ENCODE measurements at places on chromosomes 13 and 19.

- no peak for DNase-seq
Measured at GRCh38 chr19:30861919-30862318, 487.3 kb downstream of the TSHZ3 start.

DNA sequence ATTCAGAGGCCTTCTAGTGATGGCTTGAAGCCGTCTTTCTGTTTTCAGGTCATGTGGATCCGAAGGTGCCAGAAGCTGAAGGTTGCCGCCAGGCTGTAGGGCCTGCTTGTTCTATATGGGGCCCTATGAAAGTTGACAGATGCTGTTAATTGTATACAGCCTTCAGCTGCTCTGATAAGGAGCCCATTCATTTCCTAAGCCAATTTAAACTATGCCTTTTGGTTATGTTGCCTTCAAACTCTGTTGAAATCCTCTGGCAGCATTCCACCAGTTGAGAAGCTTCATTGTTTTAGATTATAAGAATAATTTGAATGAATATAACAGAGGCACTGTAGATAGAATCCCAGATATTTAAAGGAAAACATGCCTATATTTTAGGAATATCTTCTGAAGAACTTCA is 34.4 kb downstream of the RAP2A start:
- DNase-seq, result no peak

DNA sequence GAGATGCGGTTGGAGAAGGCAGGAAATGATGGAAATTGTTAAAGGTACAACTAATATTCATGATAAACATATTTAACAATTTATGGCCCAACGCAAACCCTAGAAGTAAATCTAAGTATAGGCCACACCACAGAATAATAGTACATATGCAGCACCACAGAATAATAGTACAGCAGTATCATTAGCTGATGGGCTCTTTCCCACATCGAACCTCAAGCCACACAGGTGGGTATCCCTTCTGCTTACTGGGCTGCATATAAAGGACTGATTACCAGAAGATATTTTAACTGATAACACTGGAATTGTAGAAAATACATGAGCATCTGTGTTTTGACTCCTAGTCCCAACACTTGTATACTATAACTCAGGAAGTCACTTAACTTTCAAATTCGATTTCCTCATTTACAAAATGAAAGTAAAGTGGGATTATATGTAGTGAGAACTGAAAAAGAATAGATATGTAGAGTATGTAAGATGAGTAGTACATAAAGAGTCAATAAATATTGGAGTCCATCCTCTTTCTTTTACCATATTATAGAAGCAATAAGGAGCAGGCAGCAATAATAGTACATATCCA is 91.5 kb downstream of the TSC22D1 start:
- DNase-seq, result no peak

DNA sequence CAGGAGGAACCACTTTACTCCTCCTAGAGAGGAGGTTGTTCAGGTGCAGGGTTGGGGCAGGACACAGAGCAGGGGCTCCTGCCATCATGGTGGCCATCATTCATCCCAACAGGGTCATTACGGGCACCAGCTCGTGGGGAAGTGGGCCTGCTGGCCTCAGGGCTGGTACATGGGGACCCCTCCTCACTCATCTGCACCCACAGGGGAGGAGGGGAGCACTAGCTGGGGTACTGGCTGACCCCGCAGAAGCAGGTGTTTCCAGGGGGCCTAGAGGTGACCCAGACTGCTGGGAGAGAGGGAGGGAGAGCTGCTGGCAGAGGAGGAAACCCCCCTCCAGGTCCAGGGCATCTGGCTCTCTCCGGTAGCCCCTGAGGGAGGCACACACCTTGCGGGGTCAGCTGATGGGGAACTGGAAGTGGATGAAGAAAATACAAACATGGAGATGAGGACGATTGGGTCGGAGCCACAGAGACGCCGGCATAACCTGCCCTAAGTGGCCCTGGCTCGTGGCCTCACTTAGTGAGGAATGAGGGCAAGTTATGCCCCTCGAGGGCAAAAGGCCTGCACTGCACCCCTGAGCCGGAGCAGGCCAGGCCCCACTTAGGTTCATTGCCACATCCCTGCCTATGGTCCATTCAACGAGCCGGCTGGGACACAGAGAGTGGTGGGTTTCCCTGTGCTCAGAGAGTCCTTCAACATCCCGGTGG is 76.2 kb downstream of the SOX1 start:
- DNase-seq, result no peak

DNA sequence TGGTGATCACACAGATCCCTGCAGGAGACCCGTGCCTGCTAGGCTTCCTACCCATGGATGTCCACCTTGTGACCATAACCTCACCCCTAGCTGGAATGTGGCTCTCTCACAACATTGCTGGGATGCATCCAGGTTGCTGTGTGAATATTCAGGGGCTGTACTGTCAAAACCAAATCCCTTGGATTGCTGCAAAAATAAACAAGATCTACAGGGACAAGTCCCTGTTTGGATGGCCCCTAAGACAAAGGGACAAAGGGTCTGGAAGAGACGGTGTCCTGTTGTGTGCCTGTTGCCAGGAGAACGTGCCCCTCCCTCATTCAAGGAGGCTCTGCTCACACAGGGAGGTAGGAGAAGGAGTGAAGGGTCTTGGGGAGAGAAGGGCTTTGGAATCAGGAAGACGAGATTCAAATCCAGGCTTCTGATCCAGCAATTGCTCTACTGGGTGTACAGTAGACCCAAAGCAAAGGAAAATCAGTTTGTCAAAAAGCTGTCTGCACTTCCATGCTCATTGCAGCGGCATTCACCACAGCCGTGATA is 89.2 kb upstream of the WASF3 start:
- no peak for DNase-seq

DNA sequence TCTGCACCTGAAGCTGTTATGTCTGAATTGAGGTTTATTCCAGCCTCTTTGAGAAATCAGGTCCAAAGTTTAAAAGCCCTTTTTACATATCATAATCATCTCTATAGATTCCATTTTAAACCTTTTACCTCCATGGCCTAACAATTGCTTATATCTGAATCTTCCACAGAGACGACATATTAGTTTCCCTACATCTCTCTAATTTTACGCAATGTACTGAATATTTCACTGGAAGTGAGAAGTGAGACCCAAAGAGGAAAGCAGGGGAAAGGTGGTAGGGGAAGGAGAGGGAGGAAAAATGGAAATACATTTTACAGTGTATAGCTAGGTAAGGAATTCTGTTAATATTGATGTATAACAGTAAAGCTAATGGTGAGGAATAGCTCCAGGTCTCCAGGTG is 189.6 kb downstream of the MZT1 start:
- no peak for DNase-seq

DNA sequence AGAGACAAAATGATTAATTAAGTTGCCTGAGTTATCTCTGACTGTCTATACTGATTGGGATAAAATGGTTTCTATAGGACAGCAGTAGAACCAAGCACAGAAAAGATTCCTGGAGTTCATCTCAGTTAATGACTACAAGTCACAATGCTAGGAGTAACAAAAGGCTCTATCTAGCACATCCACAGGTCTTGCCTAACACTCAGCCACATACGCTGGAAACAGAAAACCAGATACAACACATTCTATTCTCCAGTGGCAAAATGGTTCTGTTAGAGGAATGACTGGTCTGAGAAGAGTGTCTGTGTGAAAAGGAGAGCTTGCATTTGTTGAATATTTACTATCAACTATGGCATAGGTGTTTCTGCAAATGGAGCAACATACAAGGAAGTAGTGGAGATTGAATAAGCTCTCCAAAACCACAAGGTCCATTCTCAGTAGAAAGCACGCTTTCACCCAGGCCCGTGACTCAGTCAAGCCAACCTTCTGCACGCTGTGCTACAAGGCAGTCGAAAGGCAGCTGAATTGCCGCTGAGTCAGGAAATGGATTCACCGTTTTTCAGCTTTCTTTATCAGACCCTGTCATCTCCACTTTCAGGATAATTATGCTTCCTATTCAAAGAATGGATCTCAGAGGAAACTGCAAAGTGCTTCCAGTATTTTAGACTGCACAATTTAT is 761.5 kb downstream of the EFNB2 start:
- no peak for DNase-seq

DNA sequence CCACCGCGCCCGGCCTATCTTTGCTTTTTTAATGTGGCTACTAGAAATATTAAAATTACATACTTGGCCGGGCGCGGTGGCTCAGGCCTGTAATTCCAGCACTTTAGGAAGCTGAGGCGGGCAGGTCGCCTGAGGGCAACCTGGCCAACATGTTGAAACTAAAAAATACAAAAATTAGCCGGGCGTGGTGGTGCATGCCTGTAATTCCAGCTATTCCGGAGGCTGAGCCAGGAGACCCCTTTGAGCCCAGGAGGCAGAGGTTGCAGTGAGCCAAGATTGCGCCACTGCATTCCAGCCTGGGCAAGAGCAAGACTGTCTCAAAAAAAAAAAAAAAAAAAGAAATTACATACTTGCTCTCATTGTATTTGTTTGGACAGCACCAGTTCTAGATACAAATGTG is 34.8 kb upstream of the DPRX start:
- no peak for DNase-seq

- DNase-seq, result no peak
Measured at GRCh38 chr13:114155926-114156883, 22.9 kb upstream of the CFAP97D2 start.

DNA sequence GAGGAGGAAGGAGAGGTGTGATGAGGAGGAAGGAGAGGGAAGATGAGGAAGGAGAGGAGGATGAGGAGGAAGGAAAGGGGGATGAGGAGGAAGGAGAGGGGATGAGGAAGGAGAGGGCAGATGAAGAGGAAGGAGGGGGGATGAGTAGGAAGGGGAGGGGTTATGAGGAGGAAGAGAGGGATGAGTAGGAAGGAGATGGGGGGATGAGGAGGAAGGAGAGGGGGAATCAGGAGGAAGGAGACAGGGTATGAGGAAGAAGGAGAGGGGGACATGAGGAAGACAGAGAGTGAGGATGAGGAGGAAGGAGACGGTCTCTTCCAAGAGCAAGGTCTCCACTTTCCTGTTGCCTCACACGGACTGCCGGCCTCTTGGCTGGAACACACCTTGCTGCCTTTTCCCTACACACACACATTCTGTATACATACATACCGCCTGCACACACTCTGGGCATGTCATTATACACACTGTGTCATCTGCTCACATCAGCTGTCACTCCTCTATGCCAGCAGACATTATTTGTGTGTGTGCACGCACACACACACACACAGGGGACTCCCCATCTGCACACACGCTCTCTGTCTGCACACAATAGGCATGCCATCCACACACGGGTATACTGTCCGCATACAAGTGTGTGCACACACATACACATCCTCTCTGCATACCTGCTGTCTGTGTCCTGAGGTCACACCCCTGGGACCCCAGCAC is 11.1 kb upstream of the VSTM2B start:
- no peak for DNase-seq

DNA sequence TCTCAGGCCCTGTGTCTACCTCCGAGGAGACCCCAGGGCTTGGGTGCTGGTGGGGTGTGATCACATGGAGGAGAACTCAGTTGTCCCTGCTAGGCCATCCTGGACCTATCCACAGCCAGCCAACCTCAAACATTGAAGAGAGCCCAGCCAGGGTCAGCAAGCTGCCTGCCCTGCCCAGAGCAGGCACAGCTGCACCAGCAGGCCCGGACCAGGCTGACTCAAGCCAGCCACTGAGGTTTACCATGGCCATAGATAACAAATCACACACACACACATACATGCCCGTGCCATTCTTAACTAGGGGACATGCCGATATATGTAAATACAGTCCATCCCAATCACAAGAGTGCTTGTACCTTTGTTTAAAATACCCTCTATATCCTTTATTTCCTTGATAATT is 8.1 kb downstream of the ARHGEF7 start:
- no peak for DNase-seq

DNA sequence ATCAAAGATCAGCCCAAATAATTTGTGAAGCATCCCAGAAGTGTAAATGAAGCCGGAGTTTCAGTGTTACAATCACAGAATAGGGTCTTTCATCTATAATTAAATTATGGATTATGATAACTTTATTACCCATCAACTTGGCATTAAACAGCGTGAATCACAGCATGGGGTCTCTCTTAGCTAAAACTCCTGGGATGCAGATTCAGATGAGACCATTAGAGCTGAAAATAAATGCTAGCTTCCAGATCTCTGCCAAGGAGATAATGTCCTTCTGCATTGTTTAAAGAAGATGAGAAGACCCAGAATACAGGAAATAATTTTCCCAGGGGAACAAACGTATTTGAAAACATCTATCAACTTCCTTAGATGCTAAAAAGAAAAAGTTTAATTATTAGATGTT is 546.0 kb upstream of the PCDH9 start:
- DNase-seq, result no peak

GRCh38 chr19:18340990-18341868 is 831 bp downstream of the PGPEP1 start:
- peak; percentile 38 for DNase-seq

DNA sequence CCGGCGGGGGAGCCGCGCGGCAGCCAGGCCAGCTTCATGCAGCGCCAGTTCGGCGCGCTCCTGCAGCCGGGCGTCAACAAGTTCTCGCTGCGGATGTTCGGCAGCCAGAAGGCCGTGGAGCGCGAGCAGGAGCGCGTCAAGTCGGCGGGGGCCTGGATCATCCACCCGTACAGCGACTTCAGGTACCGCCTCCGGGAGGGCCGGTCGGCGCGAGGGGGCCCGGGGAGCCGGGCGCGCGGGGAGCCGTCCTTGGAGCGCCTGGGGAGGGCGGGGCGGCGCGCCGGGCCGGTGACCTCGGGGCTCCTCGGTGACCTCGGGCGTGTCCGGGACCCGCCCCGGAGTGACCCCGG is 690 bp downstream of the HCN2 start:
- no peak for DNase-seq

DNA sequence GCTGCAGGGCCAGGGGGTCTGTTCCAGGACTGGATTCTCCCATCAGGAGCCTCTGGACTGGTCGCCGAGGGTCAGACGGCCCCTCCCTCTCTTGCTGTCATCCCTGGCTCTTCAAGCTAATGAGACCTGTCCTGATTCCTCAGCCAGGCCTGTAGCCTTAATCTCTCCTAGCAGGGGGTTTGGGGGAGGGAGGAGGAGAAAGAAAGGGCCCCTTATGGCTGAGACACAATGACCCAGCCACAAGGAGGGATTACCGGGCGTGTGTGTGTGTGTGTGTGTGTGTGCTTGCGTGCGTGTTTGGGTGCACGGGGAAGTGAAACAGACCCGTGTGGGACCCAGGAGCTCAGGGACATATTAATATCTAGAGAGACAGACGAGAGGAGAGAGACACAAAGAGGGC is 1.9 kb upstream of the CRX start:
- no peak for DNase-seq
